ENCODE measurements at places on chromosomes 3 and 15.

DNA sequence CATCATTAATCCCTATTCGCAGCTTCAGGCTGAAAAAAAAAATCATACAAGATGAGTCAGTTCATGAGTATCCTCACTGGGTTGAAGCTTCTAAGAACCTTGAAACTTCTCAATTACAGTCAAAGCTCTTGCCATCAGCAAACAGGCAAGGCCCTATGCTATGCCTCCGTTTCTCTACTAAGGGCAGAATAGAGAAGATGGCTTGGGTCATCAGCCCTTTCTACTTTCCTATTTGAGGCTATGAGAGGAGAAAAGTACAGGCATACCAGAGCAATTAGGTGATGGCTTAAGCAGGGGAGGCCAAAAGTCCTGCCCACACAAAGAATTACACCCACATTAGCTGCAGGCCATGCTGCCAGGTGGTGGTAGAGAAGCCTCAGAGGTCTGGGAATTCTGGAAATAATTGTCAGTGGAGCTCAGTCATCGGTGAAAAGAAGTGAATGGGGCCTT lies 89.0 kb downstream of the MRPL46 start:
- no peak for DNase-seq

DNA sequence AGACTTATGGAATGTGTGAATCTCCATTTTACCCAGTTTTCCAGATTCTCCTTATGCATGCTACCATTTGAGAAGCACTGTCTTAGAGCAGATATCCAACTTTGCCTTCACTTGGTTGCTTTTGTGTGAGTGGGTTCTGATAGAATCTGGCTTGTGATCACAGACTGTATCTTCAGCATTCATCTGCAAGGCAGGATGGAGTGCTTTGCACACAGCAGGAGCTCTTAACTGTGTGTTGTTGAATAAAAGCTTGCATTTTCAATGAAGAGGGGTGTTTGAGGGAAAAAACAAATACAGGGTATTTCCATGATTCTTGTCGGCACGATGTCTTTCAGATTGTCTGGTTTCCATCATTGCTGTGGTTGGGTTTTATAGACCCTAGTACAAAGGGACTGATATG lies 24.4 kb downstream of the IL1RAP start:
- no peak for DNase-seq

GRCh38 chr3:48652923-48653715 lies 9.6 kb downstream of the CELSR3 start:
- no peak for DNase-seq

DNA sequence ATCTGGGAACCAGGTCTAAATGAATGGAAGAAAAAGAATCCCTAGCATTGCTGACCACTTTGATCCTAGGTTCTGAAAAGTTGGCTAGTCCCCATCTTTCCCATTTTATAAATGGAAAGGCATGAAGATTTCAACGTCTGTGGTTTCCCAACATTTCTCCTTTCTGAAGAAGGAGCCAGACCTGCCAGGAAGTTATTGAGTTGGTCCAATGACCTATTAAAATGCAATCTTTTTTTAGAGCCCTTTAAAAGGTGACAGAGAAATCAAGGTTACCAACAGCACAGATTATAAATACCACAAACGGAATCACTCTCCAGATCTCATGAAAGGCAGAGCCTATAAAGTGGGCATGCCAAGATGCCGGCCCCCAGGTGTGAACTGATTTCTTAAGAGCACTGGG lies 505.6 kb upstream of the THBS1 start:
- DNase-seq = no peak

GRCh38 chr3:128835096-128835495 lies 44.3 kb upstream of the ACAD9 start:
- no peak for DNase-seq

DNA sequence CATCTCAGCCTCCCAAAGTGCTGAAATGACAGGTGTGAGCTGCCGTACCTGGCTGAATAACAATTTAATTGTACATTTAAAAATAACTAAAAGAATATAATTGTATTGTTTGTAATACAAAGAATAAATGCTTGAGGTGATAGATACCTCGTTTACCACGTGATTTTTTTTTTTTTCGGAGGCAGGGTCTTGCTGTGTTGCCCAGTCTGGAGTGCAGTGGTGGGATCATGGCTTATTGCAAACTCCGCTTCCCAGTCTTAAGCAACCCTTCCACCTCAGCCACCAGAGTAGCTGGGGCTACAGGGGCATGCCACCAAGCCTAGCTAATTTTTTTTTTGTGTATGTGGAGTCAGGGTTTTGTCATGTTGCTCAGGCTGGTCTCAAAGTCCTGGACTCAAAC lies 15.8 kb downstream of the MFN1 start:
- no peak for DNase-seq

- DNase-seq = no peak
These were observed 106.0 kb upstream of the ADPGK start for GRCh38 chr15:72889545-72889944.

DNA sequence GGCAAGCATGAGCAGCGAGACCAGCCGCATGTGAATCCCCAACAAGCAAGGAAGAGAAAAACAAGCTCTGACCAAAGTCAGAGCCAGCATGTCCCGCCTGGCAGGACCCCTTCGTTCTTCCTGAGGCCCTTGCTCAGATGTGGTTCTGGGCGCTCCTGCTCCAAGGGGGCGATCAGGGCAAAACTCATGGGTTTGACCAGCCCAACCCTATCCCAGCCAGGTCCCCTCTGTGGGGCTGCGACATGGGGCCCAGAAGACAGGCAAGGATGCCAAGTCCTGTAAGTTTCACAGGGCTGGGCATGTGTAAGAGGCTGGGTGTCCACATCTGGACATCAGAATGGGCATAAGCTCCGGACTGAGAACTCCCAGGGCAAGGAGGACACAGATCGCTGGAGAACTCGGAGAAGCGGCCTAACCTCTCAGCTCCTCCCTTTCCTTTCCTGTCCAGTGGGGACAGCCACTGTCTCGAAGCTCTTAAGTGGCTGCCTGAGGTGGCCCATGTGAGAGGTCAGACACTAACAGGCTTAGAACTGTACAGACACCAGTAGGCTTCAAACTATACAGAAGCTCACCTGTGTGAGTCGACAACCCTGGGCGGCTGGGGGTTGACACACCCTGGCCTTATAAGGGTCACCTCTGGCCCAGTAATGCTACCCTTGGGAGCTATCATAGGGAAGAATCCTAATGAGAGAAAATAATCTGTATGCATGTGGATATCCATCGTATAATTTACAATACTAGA lies 48.9 kb downstream of the XXYLT1 start:
- no peak for DNase-seq

- DNase-seq = no peak
These were observed 789.2 kb downstream of the DIPK2A start for GRCh38 chr3:144760831-144761230.

- DNase-seq = peak; percentile 60
These were observed 1.3 kb downstream of the SLC27A2 start for GRCh38 chr15:50183112-50183794.

- DNase-seq = no peak
These were observed 9.1 kb downstream of the GHRL start for GRCh38 chr3:10283638-10284037.

Measured in GM13977 (cell line).